Fibroblast of villous mesenchyme (primary cell): ENCODE measurements at places on chromosomes 11 and 22. TPM values are rescaled to one million over a fixed set of nuclear protein-coding genes. Genes with fewer than 3 reads are reported as not detected.
A peak's percentile ranks its signal among the peaks of the same experiment; 100 is the strongest.

GRCh38 chr11:69510471-69511357 lies 29.3 kb downstream of the LINC01488 start:
- DNase-seq = peak; percentile 43

DNA sequence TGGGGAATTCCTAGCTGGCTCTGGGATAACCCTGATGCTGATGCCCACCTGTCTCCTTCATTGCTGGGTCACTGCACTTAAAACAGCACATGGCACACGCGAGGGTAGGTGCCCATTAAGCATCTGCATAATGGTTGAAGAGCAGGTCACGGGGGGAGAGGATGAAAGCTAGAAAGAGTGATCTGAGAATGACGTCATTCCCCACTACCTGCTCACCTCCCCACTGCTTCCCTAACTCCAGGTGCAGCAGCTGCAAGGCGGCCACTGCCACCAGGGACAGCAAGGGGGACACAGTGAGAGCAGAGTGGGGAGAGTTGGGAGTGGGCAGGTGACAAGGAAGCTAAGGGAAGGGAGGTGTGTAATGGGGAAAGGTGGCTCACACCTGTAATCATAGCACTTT lies 27.0 kb downstream of the ADA2 start:
- no peak for DNase-seq

GRCh38 chr22:43853328-43853931 lies 8.9 kb downstream of the SULT4A1 start:
- no peak for DNase-seq

GP1BB gene
- 0.86 and 2.6 TPM in 2 replicates for total RNA-seq

C22orf31 gene
- not detected in 2 replicates for total RNA-seq

- no peak for DNase-seq
Observed at GRCh38 chr11:27178859-27179258, 138.2 kb downstream of the BBOX1 start.

DNA sequence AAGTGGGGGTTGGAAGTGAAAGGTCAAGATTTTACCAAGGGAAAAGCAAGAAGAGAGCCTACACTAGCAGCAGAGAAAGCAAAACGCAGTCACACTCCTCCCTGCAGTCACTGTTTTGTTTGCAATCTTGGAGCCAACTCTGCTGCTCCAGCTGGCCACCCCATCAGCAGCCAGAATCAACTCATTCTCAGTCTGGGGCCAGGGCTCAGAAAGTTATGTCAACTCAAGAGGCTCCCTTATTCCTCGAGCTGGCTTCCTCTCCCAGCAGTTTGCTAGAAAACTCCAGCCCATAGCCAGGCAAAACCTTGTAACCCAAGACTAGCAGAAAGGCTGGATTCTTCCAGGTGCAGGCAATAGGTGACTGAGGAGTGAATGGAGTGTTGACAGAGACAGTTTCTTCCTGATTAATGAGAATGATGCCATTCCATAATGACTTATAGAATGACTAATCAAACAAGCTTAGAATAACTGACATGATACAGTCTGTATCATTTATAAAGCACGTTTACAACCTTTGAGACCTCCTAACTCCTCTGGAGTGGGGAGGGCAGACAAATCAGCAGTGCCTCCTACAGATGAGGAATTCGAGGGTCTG lies 53.4 kb downstream of the P4HA3 start:
- peak; percentile 70 for DNase-seq

DNA sequence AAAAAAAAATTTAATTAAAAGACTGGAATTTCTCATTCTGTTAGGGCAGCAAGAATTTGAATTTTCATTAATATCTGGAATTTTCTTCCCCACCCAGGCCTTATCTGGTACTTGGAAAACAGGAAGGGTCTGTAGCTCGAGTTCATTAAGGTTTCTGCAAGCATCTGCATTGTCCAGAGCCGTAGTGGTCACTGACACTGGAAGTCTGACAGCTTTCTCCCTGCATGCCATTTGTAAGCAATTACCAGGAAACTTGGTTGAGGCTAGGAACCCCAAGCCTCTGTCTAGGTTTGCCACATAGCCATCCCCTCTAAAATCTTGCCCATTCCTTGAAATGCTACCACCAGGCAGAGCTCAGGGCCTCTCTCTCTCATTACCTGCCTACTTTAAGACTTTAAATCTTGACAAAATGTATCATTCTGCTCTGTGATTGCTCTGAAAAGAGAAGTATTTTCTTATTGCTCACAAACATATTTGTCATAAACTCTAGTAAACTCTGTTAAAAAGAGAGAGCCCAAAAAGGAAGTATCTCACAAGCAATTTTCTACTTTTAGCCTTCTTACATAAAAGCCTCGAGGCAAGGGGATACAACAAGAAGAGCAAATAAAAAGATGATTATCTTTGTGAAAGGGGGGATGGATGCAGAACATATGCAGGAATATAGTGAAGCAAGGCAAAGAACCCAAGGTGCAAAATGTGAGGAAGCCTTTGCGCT lies 5.5 kb upstream of the PGM2L1 start:
- no peak for DNase-seq

GALNT18 gene
- 5.2 and 11.7 TPM in 2 replicates for total RNA-seq

DNA sequence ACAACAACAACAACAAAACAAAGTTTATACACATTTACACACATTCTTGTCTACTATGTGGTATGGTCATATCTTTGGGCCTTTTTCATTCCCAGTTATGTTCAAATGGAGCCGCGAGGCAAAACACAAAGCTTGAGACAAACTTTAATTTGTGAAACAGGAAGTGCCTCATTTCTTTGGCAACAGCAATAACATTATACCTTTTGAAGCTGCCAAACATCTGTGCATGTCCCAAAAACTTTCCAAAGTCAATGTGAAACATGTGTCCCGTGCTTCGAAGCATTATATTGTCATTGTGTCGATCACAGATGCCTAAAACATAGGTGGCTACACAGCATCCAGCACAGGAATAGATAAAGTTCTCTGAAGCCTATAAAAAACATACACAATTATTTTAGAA lies 25.0 kb upstream of the RPS13 start:
- DNase-seq = no peak

OR51T1 gene
- not detected in 2 replicates for total RNA-seq

- peak; percentile 49 for DNase-seq
Observed at GRCh38 chr11:44949160-44950030, 1.3 kb downstream of the TP53I11 start.

SYT13 gene
- not detected in 2 replicates for total RNA-seq

MYO18B gene
- total RNA-seq = under 0.01 and 1.9 TPM in 2 replicates

- no peak for DNase-seq
Observed at GRCh38 chr22:28548406-28548805, 131.2 kb downstream of the TTC28 start.

TEX54 gene
- total RNA-seq = not detected in 2 replicates

UBQLNL gene
- under 0.01 TPM in 2 replicates for total RNA-seq

- no peak for DNase-seq
Observed at GRCh38 chr11:126189109-126189929, 22.1 kb downstream of the RPUSD4 start.

TRIM48 gene
- not detected in 2 replicates for total RNA-seq

- no peak for DNase-seq
Observed at GRCh38 chr11:61489833-61490721, 18.5 kb upstream of the LRRC10B start.

SLC5A1 gene
- not detected in 2 replicates for total RNA-seq

DNA sequence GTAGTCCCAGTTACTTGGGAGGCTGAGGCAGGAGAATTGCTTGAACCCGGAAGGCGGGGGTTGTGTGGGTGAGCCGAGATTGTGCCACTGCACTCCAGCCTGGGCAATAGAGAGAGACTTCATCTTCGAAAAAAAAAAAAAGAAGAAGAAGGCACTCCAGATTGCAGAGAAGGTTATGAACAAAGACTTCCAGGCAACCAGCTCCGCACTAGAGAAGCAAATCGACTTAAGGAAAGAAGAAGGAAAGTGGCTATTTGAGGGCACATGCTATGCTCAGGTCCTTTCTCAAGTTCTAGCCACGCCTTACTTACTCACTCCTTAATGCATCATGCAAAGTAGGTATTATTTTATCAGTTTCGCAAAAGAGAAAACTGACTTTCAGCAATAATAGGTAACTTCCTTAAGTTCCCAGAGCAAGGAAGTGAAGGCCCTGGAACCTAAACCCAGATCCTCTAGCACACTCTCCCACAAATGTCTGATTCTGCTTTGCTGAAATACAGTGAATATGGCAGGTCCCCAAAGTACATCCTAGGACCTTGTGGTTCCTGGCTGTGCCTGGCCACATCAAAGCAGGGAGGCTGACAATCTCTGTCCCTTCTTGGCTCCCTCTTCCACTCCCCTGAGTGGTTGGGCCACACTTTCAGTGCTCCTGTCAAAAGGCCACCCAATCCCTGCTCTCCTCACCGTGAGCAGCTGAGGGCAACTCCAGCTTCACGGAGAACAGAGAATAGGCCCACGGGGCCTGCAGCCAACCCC lies 14.2 kb downstream of the CD3E start:
- DNase-seq = no peak

GRCh38 chr11:68954836-68955606 lies 25.8 kb downstream of the MRGPRD start:
- DNase-seq = peak; percentile 76

SCGB1A1 gene
- not detected in 2 replicates for total RNA-seq

- no peak for DNase-seq
Observed at GRCh38 chr11:68463714-68464113, 3.2 kb downstream of the PPP6R3 start.

- DNase-seq = no peak
Observed at GRCh38 chr11:124920356-124920755, 1.3 kb downstream of the HEPN1 start.

DNA sequence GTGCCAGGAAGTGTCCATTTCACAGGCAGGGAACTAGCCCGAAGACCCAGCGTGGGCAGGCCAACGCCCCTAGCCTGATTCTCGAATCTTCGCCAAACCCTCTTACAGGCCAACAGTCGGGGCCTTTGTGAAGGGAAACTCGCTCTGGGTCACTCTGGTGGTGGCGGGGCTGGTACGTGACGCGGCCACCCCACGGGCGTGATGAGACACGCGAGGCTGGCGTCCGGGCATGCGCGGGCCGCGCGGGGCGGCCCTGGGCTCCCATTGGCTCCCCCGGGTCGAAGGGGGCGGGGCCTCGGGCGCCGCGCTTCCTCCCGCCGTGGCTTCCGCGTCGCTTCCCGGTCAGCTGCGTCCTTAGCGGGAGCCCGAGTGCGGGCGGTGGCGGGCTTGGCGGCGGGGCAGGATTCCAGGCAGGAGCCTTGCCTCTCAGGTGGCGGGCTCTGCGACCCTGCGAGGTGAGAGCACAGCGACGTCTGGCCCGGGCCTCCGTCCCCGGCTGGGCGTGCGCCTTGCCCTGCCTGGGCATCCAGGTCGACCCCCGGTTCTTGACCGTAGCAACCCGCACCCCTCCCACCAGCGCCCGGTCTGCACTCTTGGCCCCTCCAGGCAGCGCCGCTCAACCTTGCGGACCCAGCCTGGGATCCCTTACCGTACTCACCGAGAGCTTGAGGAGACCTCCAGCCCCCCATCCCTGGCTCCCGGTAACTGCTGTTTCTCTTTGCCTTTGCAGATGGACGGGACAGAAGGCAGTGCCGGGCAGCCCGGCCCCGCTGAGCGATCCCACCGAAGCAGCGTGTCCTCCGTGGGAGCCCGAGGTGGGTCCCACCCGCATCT lies at the start of gene FRMD8:
Gene FRMD8 (plus strand): TSS at position 331 of the 834 bp plus-strand sequence. CDS start 400 bp downstream, at position 731.
- peak; percentile 84 for DNase-seq

PRR33 gene
- not detected in 2 replicates for total RNA-seq

DNA sequence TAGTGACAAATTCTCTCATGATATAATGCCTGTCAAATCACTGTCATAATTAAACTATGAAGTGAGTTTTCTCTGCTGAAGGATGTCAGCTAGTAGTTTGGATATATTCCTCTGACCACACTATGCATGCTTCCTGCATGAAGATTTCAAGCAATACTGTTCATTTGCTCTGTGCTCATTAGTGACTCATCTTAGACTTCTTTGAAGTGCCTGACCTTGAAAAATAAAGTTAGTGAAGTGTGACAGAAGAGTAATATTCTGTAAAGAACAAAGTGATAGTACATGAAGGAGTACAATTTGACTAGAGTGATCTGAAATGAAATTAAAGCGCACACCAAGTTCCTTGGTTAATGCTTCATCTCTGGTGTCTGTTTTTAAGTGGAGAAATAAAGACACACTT lies 629.5 kb upstream of the ANO3 start:
- DNase-seq = no peak

- DNase-seq = no peak
Observed at GRCh38 chr11:77730789-77731188, 89.7 kb downstream of the RSF1 start.

GRCh38 chr22:38316364-38317121 lies 690 bp downstream of the CSNK1E start:
- DNase-seq = peak; percentile 71

MMP8 gene
- total RNA-seq = under 0.01 TPM in 1 of 2 replicates, not detected in the other

MS4A7 gene
- total RNA-seq = not detected in 2 replicates

ETS1 gene
- total RNA-seq = 80.2 and 95.0 TPM in 2 replicates

DNA sequence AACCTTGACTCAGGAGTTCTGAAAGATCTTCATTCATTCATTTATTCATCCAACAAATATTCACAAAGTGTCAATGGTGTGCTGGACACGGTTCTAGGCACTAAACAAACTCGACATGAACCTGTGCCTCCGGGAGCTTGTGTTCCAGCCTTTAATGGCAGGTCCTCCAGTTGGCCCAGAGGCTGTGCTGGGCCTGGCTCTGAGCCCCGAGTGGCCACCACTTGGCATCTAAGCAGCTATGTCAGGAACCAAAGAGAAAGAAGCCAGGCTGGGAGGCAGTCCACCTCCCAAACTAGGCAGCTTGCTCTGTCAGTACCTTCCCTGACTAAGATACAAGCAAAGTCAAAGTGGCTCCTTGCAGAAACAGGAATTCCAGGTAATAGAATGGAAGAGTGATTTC lies 233.6 kb downstream of the BUD13 start:
- no peak for DNase-seq

DNA sequence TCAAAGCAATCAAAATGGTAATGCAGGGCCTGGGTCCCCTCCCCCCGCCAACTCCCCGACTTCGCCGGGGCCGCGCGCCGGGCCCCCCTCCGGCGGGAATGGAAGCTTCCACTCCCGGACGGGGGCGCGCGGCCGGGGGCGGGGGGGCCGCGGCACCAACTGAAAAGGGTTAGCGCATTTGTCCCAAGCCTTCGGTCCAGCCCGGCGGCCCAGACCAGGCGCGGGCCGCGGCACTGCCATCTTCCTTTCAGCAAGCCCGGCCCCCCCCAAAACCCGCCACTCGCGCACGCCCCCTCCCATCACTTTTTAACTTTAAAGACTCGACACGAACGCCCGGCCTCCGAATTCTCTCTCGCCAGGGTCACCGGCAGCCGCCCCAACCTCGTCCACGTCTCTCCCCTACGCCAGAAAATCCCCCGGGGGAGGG lies 2.8 kb downstream of the PHF21B start:
- DNase-seq = no peak

GRCh38 chr11:33701302-33702230 lies 940 bp upstream of the C11orf91 start:
- DNase-seq = peak; percentile 86

- peak; percentile 59 for DNase-seq
Observed at GRCh38 chr11:12480401-12480800, 103.0 kb downstream of the PARVA start.

DNA sequence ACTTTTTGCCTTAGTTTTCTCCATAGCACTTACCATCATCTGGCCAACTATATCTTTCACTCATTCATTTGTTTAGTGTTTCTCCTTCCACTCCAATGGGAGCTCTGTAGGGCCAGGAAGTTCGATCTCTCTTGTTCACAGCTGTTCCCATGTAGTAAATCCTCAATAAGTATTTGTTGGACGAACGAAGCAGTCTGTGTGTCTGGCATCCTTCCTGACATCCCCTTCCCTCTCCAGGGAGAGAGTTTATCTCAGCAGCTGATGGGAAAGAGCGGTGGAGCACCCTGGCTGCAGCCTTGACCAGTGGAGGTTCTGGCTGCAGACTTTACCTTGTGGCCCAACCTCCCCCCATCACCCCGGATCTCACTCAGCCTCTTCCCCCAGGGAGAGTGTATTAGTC lies 141.7 kb downstream of the CHST1 start:
- no peak for DNase-seq

VPREB1 gene
- total RNA-seq = not detected in 2 replicates

- DNase-seq = peak; percentile 86
Observed at GRCh38 chr11:130042093-130042591, 27.6 kb upstream of the APLP2 start.
